IPS DF 19.7 (cell line): ENCODE measurements at places on chromosomes 1 and 21.

GRCh38 chr1:158809862-158810261 lies 21.3 kb upstream of the MNDA start:
- DNase-seq, result no peak

GRCh38 chr1:68129536-68130250 lies 79.3 kb upstream of the DIRAS3 start:
- no peak for DNase-seq

DNA sequence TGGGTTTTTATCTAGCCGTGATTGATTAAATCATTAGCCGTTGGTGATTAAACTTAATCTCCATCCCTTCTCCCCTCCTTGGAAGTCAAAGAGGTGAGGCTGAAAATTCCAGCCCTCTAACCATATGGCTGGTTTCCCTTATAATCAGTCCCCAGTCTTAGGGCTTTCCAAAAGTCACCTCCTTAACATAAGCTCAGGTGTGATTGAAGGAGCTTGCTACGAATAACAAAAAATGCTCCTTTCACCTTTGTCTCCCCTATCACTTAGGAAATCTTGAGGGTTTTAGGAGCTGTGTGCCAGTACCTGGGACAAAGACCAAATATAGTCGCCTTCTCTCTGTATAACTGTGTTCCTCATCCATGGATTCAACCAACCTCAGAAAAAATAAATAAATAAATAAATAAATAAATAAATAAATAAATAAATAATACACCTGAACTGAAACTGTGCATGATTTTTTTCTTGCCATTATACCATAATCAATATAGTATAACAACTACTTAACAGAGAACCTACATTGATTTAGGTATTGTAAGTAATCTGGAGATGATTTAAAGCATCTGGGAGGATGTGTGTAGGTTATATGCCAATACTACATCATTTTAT lies 82.2 kb downstream of the PAPPA2 start:
- DNase-seq, result no peak

- DNase-seq, result no peak
Measured at GRCh38 chr1:99919220-99919619, 50.6 kb upstream of the SLC35A3 start.

- no peak for DNase-seq
Measured at GRCh38 chr21:45325206-45326168, 37.8 kb upstream of the POFUT2 start.

- no peak for DNase-seq
Measured at GRCh38 chr1:5286244-5286643, 631.8 kb downstream of the AJAP1 start.

GRCh38 chr1:112146201-112146715 lies 156.8 kb upstream of the KCND3 start:
- DNase-seq, result no peak

- peak; percentile 91 for DNase-seq
Measured at GRCh38 chr1:21607549-21608529, 61.3 kb downstream of the RAP1GAP start.

- DNase-seq, result no peak
Measured at GRCh38 chr1:154886281-154887015, 16.4 kb upstream of the KCNN3 start.

- DNase-seq, result no peak
Measured at GRCh38 chr1:223620297-223620897, 45.1 kb downstream of the CAPN8 start.

DNA sequence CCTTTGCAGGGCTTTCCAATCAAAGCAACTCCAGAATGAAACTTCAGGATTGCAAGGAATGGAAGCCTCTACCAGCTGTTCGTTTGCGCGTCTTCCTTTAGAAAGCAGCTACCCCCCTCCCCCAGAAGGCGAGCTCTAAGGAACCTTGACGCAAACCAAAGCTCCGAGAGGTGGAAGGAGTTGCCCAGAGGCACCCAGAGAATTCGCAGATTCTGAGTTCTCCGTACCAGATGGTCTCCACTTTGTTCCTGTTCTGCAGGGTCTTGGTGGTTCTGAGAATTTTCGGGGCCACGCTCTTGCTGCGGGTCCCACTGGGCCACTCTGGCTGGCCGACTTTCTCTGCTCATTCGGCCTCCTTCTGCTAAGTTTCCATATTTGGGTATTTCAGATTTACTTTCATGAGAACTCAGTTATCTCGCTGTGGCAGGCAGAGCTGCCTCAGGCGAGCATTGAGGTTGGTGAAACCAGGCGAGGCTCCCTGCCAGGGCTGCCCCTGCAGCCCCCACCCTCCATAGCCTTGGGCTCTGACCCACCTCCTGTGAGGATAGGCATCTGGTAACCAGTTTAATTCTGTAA lies 801 bp downstream of the TRAF5 start:
- DNase-seq, result no peak

- no peak for DNase-seq
Measured at GRCh38 chr1:98277118-98277517, 356.3 kb upstream of the DPYD start.

- no peak for DNase-seq
Measured at GRCh38 chr1:85438353-85438752, 26.6 kb downstream of the DDAH1 start.

DNA sequence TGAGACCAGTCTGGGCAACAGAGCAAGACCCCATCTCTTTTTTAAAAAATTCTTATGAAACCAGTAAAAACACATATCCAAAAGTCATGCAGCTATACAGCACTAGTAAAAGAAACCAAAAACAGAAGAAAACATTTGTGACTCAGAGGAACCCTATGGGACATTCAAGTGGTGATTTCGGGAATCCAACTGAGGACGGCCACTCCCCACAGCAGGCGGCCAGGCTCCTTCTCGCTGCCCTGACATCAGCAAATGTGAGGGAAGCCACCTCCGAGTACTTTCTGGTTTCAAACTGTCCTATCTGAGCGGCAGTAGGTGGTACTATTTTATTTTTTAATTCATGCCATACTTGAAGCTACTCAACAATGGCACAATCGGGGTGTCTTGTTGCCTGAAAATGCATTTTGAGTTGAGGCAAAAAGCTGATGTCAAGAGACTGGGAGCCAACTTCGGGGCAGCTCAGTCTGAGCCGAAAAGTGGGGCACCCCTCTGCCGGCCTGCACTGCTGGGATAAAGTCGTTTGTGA lies 3.3 kb downstream of the SUMO3 start:
- no peak for DNase-seq

GRCh38 chr1:176110203-176110602 lies 96.9 kb downstream of the COP1 start:
- DNase-seq, result no peak

DNA sequence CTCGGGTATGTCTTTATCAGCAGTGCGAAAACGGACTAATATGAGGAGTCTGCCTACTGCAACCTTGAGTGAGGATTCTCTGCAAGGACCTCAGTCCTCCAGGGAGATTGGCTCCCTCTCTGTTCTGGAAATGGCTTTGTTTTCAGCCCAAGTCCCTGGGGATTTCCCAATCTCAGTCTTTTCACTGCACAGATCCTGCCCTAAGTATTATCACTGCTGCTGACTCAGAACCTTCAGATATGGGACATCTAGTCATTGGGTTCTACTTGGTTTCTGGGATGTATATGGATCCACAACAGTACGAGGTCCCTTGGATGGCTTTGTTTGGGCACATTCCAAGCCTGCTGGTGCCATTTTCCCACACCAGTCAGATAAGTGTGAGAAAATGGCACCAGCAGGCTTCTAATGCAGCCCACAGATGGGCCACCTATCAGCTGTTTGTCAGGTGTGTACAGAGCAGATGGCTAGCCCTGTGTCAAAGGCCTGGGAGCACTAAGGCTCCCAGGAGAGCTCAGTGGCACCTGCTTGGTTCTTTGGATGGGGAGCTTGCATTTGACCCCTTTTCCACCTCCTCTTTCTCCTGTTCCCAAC lies 27.4 kb downstream of the ELF3 start:
- no peak for DNase-seq

GRCh38 chr1:238139713-238140112 lies 249.0 kb upstream of the ZP4 start:
- no peak for DNase-seq

DNA sequence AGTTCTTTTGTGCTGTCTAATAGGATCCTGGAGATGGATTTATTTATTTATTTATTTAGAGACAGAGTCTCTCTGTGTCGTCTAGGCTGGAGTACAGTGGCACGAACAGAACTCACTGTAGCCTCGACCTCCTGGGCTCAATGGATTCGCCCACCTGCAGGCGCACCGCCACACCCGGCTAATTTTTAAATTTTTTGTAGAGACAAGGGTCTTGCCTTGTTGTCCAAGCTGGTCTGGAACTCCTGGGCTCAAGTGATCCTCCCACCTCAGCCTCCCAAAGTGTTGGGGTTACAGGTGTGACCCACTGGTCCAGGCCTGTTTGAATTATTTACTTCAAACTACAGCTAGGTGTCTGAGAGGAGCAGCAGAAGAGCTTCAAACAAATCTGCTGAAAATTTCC lies 9.6 kb upstream of the SPEN start:
- no peak for DNase-seq

DNA sequence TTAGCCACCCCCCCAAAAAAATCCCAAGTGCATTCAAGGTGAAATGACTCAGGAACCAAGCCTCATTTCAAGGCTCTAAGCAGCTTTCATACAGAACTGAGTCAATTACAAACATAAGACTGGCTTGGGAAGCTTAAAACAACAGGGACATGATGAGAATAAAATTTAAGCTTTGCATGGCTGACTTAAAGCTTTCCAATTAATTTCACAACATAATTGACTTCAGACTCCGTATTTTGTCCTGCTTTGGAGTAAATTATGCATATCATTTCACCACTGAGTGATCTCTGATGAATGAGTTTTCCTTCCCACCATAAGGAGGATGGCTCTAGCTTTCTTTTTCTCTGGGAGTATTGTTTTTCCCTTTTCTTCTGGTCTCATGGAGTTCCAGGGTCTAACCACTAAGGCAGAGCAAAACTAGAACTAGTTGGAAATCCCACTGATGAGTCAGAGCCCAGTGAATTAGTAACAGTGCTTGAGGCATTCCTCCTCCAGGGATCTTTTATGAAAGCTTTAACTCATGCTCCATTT lies 72.8 kb downstream of the XCL2 start:
- no peak for DNase-seq

DNA sequence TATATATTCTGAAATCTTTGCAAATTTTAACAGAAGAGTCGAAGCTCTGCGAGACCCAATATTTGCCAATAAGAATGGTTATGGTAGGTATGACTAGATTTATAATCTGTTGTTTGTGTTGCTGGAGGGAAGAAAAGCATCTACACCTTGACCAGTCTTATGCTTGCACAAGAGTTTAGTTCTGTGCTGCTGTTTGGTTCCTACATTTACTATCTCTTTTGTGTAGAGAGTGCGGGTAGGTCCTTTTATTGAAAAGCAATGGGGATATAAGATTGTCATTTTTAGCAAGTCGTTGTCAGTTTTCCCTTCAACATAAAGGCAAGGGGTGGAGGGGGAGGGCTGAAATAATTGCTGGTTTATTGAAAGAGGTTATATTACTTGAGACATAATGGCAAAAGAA lies 396 bp downstream of the ELAVL4 start:
- no peak for DNase-seq
